ENCODE measurements at places on chromosomes 13 and 19.

GRCh38 chr13:93243375-93244063 is 16.9 kb downstream of the GPC6 start:
- DNase-seq = no peak

GRCh38 chr19:42154471-42155323 is 22.5 kb upstream of the POU2F2 start:
- no peak for DNase-seq

DNA sequence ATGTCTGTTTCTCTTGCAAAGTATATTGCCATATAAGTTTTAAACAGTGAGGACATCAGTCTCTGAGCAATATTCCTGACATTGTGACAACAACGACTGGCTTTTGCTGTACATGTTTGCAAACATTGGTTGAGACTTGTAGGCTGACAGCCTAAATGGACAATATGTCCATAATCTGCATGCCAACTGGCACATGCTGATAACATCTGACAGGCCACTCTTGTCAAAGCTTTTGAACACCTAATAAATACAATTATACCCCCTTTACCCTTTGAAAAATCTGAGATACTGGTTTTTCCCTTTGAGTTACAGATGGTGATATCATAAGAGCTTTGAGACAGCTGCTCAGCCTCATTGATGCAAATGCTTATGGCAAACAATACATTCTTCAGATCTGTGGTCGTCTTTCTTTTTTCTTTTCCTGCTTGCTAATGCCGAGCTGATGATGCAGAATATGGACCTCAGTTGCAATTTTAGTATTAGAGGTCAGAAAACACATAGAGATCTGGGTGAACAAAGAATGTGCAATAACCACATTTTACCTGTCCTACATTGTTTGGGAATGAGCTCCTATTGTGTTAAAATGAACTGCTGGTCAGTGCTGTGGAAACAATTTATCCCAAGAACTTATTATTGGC is 114.9 kb downstream of the RFC3 start:
- DNase-seq = no peak

- no peak for DNase-seq
These were observed 40.8 kb downstream of the GGACT start for GRCh38 chr13:100547791-100548201.

DNA sequence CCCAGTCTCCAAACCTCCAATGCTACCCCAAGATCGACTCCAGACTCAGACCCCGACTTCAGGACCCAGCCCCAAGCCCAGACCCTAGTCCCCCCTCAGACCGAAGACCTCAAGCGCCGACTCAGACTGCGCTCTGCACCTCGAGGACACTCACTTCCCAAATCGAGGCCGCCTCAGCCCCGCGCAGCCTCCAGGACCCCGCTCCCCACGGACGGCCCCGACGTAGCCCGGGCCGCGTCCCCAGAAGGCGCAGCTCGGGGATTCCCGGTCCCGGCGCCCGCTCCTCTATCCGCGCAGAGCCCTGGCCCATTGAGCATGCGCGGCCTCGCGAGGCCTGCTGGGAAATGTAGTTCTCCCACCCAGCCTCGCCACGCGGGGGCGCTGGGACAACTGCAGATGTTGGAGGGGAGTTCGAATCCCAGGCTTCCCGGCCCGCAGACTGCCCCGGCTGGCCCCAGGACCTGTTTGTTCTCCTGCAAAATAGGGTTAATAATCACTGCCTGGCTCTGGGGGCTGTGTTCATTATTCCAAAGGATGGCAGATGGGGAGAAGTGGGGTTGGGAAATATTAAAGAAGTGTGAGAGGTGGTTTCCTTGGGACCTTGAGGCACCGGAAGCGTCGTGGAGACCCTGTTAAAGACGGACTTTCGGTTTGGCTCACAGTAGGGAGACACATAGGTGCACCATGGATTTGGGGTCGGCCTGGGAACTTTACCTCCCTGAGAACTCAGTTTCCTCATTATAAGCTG is at the start of gene APBA3:
TSS of gene APBA3 (minus strand) at position 311 of the 748 bp plus-strand sequence. CDS start 1,428 bp downstream, outside the sequence.
- peak; percentile 93 for DNase-seq

DNA sequence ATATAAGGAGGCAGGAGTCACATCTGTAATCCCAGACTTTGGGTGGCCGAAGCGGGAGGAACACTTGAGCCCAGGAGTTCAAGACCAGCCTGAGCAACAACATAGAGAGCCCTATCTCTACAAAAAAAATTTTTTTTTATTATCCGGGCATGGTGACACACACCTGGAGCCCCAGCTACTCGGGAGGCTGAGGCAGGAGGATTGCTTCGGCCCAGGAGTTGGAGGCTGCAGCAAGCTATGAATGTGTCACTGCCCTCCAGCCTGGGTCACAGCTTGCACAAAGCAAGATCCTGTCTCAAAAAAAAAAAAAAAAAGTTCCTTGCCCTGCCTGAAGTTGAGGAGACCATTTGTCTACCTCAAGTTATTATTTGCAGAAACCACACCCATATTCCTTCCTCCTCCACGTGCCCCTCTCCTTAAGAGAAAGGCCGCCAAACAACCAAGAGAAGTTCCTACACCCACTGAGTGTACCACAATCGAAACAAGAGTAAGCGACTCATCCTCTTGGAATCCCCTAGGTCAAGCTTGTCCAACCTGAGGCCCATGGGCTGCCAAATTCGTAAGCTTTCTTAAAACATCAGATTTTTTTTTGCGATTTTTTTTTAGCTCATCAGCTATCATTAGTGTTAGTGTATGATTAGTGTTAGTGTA is 2.2 kb downstream of the ABCC4 start:
- DNase-seq = no peak

DNA sequence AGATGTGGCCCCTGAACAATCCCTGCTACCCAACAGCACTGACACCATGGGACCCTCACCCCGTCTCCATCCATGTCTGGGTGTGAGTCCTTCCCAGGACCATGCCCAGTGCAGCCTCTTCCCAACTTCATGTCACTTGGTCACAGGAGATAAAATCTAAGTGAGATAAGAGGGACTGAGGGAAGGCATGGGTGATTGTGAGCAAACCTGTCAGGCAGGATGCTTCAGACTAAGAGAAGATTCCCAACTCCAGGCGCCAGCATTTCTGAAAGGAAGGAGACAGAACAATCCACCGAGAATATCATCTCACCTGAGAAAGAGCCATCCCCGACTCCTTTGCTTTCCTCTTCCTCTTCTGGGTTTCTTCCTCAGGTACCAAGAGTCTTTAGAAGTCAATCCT is 7.5 kb downstream of the ZNF320 start:
- no peak for DNase-seq

DNA sequence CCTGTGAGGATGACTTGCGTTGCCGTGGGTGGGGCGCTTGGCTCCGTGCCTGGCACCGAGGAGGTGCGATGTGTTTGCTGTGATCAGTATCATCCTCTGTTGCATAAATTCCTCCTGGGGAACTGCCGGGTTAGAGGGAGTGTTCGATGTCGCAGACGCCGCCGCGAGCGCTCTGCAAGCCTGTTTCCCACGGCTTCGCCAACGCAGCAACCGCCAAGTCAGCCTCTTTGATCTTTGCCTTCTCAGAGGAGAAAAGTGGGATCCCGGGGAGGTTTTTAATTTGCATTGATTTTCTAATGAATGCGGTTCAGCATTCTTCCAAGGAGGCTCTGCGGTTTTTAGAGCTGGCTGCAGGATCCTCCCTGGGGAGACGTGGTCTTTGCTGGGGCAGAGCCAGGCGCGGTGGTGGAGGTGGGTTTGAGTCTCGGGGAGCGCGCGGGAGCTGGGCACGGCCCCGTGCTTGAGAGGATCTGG is 7.6 kb downstream of the GPR32 start:
- DNase-seq = no peak

GRCh38 chr13:70534466-70534865 is 426.2 kb upstream of the KLHL1 start:
- DNase-seq = no peak

- no peak for DNase-seq
These were observed 19.3 kb downstream of the COL4A2 start for GRCh38 chr13:110326263-110326904.

Data from neuronal stem cell (in vitro differentiated cells).